Spinal cord (tissue), 10 donors: ENCODE measurements at places on chromosomes 2 and 18.
A peak's percentile ranks its signal among the peaks of the same experiment; 100 is the strongest.

DNA sequence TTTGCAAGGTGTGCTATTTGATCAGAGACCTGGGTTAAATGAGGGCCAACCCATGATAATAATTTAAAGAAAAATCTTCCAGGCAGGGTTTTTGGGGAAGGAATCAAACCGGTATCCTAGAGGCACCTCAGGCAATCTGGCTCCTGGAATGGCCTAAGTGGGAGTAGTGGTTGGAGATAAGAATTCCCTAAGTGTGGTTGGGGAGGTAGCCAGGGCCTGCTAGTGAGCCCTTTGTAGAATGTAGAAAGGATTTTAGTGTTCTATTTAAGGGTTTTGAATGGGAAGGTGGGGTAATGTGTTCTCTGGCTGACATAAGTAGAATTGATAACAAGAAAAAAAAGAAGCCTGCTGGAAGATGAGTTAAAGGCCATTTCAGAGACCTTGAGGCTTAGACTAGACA is 422.2 kb downstream of the XIRP2 start:
- no peak for DNase-seq

DNA sequence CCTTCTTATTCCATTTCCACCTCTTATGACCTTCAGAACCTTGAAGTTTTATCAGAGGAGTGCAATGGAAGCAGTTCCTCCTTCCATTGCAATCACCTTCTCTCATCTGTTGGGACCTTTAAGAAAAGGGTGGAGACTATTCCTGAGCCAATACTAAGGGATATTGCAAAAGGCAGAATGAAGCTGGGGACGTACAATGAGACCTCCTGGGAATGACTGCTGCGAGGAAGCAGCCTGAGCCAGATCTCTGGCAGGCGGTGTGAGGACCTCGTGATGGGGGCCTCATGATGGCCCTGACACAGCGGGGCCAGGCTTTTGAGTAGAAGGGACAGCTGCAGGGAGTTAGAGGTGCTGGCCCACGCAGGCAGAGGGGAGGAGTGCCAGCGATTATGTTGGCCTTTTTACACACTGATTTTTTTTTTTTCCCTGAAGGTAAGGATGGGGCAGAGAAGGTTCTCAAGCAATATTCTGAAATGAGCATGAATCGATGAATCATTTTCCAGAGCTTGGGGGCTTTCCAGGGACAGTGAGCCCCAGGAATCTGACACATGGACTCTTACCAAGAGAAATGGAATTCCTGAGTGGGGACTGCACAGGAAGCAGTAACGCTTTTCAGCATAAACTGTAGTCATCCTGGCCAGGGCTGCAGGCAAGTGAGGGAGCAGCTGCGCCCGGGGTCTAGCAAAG is 40.0 kb upstream of the LAPTM4A start:
- DNase-seq = no peak

DNA sequence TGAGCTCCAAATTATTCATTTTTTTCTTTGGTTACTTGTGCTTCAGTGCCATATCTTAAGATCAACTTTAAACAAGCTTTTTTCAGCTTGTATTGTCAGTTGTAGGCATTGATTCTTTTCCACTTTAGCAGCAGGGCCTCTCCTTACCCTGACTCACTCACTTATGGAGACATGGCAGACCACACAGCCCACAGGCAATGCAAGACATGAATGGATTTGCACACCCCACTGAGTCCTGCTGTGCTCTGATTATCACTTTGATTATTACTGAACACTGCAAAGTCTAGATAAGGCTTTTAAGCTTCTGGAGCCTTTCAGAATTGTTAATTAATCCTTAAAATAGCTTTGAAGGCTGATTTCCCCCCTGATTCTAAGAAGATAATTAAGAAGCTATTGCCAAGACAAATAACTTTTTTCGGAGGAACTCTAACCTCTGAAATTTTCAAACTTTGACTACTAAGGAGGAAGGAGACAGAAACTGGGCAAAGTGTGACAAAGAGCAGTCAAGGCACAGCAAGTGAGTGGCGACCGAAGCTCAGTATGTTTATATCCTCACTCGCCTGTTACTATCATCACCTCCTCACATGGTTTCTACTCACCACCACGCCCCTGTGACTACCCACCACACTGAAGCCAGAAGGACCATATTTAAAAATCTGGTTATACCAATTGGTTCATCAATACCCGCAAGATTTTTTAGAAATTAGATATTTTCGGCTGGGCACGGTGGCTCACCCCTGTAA is 43.3 kb downstream of the CACNB4 start:
- no peak for DNase-seq

- no peak for DNase-seq
These were observed 386.9 kb downstream of the NUP35 start for GRCh38 chr2:183511154-183511553.

- no peak for DNase-seq
These were observed 76.1 kb downstream of the MBP start for GRCh38 chr18:77056344-77057005.

GRCh38 chr18:80175451-80176204 is 66.6 kb downstream of the ADNP2 start:
- DNase-seq = no peak

GRCh38 chr2:180056367-180057118 is 49.4 kb upstream of the CWC22 start:
- no peak for DNase-seq

GRCh38 chr18:12694032-12694431 is 8.5 kb downstream of the CEP76 start:
- no peak for DNase-seq

GRCh38 chr18:24041691-24042090 is 27.1 kb downstream of the TTC39C start:
- no peak for DNase-seq

DNA sequence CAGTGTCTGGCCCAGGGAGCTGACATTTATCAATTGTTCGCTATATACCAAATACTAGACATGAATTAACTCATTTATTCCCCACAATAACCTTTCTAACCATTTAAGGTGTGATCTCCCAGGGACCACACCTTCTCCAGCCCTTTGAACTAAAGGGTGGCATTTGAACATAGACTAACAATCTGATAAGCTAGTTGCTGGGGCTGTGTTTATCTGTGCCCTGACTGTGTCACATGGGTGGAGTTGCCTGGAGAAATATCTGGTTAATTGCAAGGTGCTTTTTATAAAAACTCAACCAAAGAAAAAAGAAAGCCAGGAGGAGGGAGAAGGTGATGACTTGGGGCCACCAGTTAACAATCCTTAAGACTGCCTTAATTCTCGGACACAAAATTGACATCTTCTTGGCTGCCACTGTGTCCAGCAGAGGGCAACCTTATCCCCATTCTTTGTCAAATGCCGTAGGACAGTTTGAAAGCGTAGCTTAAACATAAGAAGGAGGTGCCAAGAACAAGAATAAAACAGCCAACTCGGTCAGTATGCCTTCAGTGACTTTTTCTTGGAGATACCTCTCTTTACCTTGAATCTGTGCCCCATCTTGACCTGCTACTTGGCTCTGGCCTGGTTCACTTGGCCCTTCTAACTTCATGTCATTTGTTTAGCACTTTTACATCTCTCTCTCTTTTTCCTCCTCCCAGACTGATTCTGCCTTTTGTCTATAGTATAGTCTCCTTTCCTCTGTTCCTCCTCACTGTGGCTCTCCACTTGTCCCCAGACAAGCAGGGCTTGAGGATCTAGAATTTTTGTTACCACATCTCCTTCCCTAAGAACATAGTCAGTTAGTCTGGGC is 183.4 kb downstream of the MYO3B start:
- DNase-seq = peak; percentile 62

DNA sequence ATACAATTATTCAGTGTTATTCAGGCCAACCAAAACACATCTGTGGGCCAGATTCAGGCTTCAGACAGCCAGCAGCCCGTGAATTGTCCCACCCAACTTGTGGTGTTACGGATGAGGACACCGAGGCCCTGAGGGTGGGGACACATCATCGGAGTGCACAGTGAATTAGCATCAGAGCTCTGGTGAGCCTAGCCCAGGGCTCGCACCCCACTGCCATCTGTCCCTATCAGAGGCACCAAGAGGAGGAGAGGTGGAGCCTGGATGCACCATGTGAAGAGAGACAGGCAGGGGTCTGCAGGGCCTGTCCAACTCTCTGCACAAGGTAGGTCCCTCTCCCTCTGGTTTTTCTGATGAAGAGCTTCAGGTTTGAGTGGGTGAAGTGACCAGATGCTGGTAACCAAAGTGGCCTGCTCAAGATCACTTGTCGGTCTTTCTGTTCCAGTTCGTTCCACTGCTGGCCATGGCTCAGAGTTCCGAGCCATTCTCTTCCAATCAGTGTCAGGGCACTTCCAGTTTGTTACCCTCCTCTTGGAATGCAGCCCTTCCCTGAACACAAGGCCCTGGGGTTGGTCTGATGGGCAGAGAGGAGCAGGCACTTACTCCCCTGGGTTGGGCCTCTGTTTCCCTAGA is 14.8 kb upstream of the GLI2 start:
- DNase-seq = no peak

- no peak for DNase-seq
These were observed 129.3 kb upstream of the TLK1 start for GRCh38 chr2:171289991-171290390.

- no peak for DNase-seq
These were observed 202.9 kb downstream of the RDH14 start for GRCh38 chr2:18357537-18357936.

- DNase-seq = no peak
These were observed 56.6 kb downstream of the CTDP1 start for GRCh38 chr18:79736230-79736629.

GRCh38 chr2:46798041-46798440 is 117.6 kb downstream of the MCFD2 start:
- no peak for DNase-seq

GRCh38 chr2:109611467-109612095 is 2.2 kb downstream of the SEPTIN10 start:
- DNase-seq = peak; percentile 65

DNA sequence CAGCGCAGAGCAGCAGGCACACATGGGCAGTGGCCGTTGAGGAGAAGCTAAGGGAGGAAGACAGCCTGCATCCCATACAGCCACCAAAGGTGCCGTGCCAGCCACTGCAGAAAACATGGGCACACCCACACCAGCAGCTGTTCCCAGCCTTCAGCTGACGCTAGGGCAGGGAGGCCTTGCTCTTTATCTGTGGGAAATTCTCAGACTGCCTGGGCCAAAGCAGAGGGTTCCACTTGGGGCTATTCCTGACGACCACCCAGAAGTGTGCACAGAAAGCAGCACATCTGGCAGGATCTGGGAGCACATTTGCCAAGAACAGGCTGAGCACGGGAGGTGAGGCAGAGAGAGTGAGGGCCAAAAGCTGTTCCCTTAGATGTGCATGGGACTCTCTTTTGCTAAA is 101.3 kb upstream of the SOX11 start:
- no peak for DNase-seq

DNA sequence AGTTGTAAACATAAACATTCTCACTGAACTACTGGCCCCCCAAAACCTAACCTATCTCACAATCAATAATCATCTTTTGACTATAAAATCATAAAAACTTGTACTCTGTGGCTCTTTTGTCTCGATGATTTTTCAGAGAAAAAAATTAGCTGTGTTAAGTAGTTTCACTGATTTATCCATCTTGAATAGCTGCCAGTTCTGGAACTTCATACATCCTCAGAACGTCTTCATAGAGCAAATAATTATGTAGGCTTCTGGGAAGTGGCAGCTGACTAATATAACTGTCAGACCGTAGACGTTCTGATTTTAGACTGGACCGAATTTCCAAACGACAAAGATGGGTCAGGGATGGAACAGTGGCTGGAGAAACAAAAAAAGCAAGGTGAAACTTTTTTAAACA is 97.3 kb upstream of the CHAC2 start:
- DNase-seq = no peak

GRCh38 chr2:159608723-159609308 is 7.5 kb downstream of the BAZ2B start:
- no peak for DNase-seq

- DNase-seq = no peak
These were observed 24.2 kb downstream of the MYL12B start for GRCh38 chr18:3286159-3286558.

GRCh38 chr2:231185050-231185725 is 13.2 kb upstream of the ARMC9 start:
- DNase-seq = no peak

DNA sequence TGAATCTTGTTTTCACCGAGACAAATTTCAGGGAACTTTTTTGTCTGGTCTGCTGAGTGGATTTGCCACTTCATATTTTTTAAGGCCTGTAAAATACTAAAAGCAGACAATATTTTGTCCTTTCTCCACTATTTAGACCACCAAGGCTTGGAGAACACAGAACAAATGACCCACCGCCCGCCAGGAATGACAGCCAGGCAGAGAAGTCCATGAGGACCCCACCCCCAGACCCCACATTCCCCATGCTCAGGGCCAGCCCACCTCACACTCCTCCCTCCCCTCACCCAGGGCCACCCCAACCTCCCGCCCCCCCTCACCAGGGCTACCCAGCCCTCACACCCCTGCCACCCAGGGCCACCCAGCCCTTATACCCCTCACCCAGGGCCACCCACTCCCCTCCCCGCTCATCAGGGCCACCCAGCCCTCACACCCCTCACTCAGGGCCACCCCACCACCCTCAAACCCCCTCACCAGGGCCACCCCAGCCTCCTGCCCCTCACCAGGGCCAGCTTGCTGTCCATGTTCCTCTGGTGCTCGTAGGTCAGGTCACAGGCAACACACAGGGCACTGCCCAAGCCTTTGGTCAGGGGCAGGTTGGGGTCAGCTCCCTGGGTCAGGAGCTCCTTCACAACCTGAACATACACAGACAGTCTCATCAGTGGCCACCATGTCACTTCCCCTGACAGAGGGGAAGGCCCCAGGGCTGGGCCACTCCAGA is 50.6 kb downstream of the ANKMY1 start:
- DNase-seq = no peak

DNA sequence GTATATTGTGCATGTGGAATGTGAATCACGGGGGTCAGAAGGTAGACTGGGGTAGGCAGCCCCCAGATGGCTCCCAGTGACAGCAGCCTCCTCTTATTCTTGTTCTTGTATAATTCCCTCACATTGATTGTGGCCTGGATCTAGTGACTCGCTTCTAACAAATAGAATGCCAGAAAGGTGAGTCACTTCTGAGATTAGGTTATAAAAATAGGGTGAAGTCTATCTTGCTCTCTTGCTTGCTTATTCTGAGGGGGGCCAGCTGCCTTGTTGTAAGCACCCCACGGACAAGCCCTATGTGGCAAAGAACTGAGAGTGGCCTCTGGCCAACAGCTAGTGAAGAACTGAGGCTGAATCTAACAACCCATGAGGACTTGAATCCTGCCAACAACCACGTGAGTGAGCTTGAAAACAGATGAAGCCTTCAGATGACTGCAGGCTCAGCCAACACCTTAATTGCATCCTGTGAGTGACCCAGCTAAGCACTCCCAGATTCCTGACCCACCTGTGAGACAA is 15.6 kb upstream of the RMND5A start:
- DNase-seq = no peak

GRCh38 chr2:242011991-242012764 is 142.6 kb downstream of the RTP5 start:
- no peak for DNase-seq
